ENCODE measurements at places on chromosomes 1 and 21.

GRCh38 chr21:45211661-45212060 lies 76.0 kb downstream of the POFUT2 start:
- H3K36me3 ChIP-seq, result no peaks in the 10 kb centered on the region
- DNase-seq, result no peak
- H3K4me3 ChIP-seq, result no peak overlapping the region

GRCh38 chr1:18891426-18891780 lies 11.0 kb downstream of the ALDH4A1 start:
- no peaks in the 10 kb centered on the region for H3K27me3 ChIP-seq
- H3K27ac ChIP-seq, result no peak overlapping the region
- no peaks in the 10 kb centered on the region for H3K4me1 ChIP-seq
- no peak overlapping the region for H3K4me3 ChIP-seq

GRCh38 chr1:239803781-239804180 lies 287.9 kb upstream of the FMN2 start:
- no peaks in the 10 kb centered on the region for H3K27me3 ChIP-seq
- no peaks in the 10 kb centered on the region for H3K4me1 ChIP-seq
- H3K36me3 ChIP-seq, result no peaks in the 10 kb centered on the region
- no peak overlapping the region for H3K4me3 ChIP-seq
- no peak for DNase-seq

DNA sequence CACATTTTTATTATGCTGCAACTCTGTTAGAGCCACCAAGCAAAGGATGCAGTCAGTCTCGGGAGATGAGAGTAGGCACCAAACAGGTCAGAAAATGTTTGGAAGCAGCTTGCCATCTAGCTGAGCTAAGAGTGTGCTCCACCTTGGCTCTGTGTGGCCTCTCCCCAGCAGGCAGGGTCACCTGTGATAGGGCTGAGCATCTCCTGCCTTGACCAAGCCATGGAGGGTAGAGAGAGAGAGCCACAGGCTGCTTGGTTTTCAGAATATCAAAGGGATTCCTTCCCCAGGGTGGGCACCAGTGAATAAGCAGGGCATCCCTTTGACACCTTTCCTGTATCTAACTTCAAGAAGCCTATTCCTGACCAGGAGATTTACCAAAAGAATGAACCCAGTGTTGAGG lies 135.5 kb downstream of the SDCCAG8 start:
- H3K36me3 ChIP-seq, result no peaks in the 10 kb centered on the region
- H3K27me3 ChIP-seq, result no peaks in the 10 kb centered on the region
- no peaks in the 10 kb centered on the region for H3K4me1 ChIP-seq

DNA sequence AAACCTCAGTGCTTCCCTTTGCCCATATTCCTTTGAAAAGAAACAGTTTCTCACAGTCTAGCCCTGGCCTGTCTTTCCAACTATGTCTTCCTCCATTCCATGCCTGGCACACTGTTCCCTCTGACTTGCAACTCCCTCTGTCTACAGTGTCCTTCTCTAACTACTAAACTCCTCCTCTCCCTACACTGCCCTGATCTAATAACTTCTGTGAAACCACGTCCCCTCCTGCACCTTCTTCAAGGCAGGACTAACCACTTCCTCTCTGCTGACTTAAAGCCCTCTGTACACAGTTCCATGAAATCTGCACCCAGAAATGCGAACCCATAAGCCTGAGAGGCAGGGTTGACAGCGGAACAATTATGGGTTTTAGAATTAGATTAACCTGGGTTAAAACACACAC lies 62.2 kb upstream of the ATP1B1 start:
- H3K36me3 ChIP-seq, result no peaks in the 10 kb centered on the region
- H3K4me3 ChIP-seq, result no peak overlapping the region
- H3K27ac ChIP-seq, result no peak overlapping the region
- H3K27me3 ChIP-seq, result no peaks in the 10 kb centered on the region

DNA sequence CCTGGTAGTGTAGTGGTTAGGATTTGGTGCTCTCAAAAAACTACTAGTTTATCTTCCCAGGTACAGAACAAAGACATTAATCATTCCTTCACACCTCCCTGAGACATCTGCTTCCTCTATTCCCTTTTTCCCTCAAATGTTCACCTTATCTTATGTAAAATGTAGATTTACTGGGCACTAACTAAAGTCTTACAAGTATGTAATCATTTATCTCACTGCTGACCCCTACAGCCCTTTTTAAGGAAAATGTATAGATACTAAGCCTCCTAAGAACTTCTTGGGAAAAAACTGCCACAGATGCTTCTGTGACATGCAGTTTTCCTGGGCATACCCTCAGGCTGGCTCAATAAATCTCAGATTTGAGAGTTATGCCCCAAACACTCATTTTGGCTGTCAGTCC lies 50.8 kb upstream of the NEK7 start:
- no peaks in the 10 kb centered on the region for H3K27me3 ChIP-seq
- H3K27ac ChIP-seq, result no peak overlapping the region
- H3K36me3 ChIP-seq, result no peaks in the 10 kb centered on the region

DNA sequence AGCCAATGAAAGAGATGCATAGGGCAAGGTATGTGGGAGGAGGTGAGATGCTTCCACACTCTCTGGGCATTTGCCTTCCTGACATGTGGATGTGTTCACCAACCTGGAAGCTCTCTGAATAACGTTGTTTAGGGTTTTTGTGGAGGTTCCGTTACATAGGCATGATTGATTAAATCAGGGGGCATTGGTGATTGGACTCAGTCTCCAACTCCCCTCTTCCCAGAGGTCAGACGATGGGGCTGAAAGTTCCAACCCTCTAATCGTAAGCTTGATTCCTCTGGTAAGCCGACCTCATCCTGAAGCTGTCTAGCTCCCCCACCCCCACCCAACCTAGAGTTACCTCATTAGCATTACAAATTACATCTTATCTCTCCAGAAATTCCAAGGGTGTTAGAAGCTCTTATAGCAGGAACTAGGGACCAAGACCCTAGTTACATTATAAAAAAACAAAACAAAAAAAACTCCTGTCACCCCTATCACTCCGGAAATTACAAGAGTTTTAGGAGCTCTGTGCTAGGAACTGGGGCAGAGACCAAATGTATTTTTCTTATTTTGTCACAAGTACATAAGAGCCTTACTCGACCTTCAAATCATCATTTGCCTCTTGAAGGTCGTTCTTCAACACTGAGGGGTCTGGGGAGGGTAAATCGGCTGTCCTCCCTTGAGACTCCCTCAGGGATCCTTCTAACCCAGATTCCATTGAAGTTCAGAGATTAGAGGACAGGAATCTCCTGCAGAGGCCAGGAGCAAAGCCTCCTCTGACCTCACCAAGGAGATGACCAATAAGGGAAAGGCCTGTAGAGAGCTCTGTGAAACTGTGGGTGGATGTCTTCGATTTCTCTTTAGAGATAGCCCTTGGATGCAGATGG lies 58.2 kb downstream of the DNTTIP2 start:
- no peak overlapping the region for H3K4me3 ChIP-seq
- H3K27ac ChIP-seq, result no peak overlapping the region
- DNase-seq, result no peak
- H3K36me3 ChIP-seq, result no peaks in the 10 kb centered on the region
- H3K4me1 ChIP-seq, result peaks cover 6% of the 10 kb centered on the region

DNA sequence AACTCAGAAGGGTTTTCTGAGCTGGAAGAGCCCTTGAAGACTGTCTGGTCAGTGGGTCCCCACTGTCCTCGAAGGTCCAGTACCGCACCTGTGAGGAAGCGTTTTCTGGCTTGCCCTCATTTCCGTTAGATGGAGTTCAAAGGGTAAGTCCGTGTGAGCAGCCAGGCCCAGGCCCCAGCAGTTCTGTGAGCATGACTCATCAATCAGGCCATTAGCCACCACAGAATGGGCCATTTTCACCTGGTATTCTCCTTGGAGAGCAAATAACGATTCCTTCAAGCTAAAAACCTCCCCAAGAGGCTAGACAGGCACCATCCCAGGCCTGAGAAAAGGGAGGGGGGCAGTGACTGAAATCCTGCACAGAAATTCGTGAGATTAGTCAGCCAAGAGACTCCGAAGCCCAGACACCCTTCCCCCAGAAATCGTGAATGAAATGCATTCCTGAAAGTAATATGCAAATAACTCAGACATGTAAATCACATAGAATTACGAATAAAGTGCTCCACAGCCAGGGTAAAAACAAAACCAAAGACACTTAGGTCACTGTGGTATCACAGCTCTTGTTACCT lies 66.0 kb downstream of the BCAR3 start:
- H3K4me1 ChIP-seq, result peaks cover 38% of the 10 kb centered on the region
- peak overlapping the region; percentile 47 for H3K27ac ChIP-seq
- H3K36me3 ChIP-seq, result peaks cover 3% of the 10 kb centered on the region
- no peak overlapping the region for H3K4me3 ChIP-seq
- DNase-seq, result peak; percentile 48

DNA sequence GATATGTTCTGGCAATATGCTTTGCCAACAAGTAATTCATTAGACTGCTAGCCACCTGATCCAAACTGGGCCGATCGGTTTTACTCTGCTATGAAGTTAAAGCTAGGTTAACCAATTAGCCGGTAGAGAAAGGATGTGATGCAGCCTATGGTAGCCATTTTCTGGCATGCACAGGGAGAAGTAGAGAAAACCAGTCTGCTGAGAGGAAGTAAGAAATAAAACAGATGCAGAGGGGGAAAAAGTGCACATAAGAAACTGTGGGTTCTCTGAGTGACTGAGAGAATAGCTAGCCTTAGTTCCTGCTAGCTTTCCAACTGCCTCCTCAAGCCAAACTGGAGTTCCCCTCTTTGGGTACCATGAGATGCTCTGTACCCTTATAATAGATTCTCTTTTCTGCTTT lies 52.8 kb downstream of the ARID4B start:
- no peaks in the 10 kb centered on the region for H3K27me3 ChIP-seq
- no peak overlapping the region for H3K4me3 ChIP-seq
- DNase-seq, result no peak
- H3K4me1 ChIP-seq, result no peaks in the 10 kb centered on the region
- no peaks in the 10 kb centered on the region for H3K36me3 ChIP-seq
- no peak overlapping the region for H3K27ac ChIP-seq

- peaks cover 30% of the 10 kb centered on the region for H3K27me3 ChIP-seq
- H3K36me3 ChIP-seq, result no peaks in the 10 kb centered on the region
- no peak overlapping the region for H3K4me3 ChIP-seq
- no peak overlapping the region for H3K27ac ChIP-seq
Observed at GRCh38 chr1:231162970-231163829, 1.3 kb downstream of the TRIM67 start.

DNA sequence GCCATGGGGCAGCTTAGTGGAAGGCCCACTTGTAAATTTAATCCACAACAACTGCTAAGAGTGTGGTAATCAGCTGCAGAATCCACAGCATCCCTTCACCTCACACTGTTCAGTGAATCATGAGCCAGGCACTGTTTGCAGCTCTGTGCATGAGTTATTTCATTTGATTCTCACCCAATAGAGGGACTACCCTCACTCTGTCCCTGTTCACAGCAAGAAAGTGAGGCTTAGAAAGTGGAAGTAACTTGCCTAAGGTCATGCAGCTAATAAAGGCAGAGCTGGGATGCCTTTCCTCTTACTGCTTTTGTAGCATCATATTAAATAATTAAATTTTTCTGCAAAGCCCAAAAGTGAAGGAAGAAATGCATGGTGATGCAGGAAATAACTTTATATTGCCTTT lies 346.5 kb upstream of the PLD5 start:
- H3K27ac ChIP-seq, result no peak overlapping the region
- no peaks in the 10 kb centered on the region for H3K4me1 ChIP-seq
- no peak overlapping the region for H3K4me3 ChIP-seq
- H3K36me3 ChIP-seq, result no peaks in the 10 kb centered on the region

DNA sequence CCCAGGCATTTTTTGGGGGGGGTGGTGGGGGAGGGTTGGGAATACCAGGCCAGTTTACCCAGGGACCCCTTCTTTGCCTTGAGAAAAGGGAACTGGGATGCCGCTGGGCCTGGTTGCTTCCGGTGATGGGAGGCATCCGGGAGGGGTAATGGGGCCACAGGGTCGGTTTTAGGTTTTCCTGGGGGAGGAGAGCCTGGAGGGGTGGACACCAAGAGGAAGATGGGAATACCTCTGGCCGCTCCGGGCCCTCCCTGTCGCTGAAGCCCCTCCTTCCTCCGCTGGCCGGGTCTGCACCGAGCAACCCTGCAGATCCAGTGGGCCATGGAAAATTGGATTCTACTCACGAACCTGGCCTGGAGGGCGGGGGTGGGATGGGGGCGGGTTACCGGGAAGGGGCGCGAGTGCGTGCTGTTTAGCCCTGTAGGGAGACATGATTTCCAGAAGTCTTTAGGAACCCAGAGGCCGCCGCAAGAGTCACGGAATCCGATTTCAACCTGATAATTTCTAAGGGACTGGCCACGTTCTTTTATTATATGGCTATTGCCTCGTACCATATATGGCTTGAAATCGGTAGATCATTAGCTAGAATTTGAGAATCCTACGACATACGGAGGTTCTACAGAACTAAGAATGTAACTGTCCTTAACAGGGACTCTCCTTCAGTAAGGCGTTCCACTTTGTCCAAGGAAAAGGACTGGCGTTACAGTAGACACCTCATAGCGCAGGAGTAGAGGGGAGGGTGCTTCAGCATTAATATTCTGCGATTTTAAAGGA lies 749 bp downstream of the AKIRIN1 start:
- H3K27ac ChIP-seq, result peak overlapping the region; percentile 93
- peak overlapping the region; percentile 90 for H3K4me3 ChIP-seq
- peaks cover 2% of the 10 kb centered on the region for H3K4me1 ChIP-seq
- H3K36me3 ChIP-seq, result no peaks in the 10 kb centered on the region
- peak; percentile 39 for DNase-seq
- H3K27me3 ChIP-seq, result no peaks in the 10 kb centered on the region

GRCh38 chr1:55423376-55423775 lies 208.2 kb upstream of the USP24 start:
- no peaks in the 10 kb centered on the region for H3K36me3 ChIP-seq
- no peak overlapping the region for H3K27ac ChIP-seq
- no peak overlapping the region for H3K4me3 ChIP-seq
- no peaks in the 10 kb centered on the region for H3K27me3 ChIP-seq
- H3K4me1 ChIP-seq, result peaks cover 23% of the 10 kb centered on the region
- DNase-seq, result no peak

- no peak overlapping the region for H3K27ac ChIP-seq
- no peaks in the 10 kb centered on the region for H3K36me3 ChIP-seq
- DNase-seq, result no peak
- no peak overlapping the region for H3K4me3 ChIP-seq
Observed at GRCh38 chr1:11906870-11907269, 19.4 kb downstream of the KIAA2013 start.

- H3K27ac ChIP-seq, result no peak within 1 kb of the TSS
- H3K4me3 ChIP-seq, result no peak within 1 kb of the TSS
- no peaks in the 10 kb centered on the region for H3K4me1 ChIP-seq
Observed at GRCh38 chr1:62597281-62597680, at the start of gene ANGPTL3. ANGPTL3 (plus strand) TSS chr1:62597520; CDS start chr1:62597567, 47 bp downstream.

DNA sequence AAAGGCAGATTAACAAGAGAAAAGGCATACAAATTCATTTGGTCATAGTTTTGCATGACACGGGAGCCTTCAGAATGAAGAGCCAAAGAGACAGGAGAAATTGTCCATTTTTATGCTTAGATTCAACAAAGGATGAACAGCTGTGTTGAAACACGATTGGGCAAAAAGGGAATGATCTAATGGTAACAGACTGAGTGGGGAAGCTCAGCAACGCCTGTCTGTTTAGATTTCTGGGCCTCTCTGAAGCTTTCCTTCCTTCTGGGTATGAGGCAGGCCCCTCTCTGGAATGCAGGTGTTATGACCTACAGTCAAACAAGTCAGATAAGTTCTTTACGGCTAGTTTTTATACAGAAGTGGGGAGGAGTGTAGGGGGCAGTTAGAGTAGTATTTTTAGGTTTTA lies 154.6 kb downstream of the RGS7 start:
- H3K4me1 ChIP-seq, result no peaks in the 10 kb centered on the region
- no peak overlapping the region for H3K27ac ChIP-seq
- no peak for DNase-seq
- H3K36me3 ChIP-seq, result no peaks in the 10 kb centered on the region
